ENCODE measurements at places on chromosomes 12 and 14.

DNA sequence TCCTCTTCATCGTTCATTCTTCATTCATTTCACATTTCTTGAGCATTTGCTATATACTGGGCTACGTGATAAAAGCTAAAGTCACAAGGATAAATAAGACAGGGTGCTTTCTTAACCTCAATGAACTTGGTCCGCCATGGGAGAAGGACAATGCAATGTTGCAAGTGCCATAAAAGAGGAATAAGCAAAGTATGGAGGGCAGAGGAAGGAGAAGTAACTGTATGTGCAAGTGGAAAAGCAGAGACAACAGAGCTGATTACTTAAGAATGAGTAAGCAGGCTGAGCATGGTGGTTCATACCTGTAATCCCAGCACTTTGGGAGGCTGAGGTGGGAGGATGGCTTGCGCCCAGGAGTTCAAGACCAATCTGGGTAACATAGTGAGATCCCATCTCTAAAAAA lies 14.4 kb downstream of the AREL1 start:
- DNase-seq: no peak

- no peak for DNase-seq
Measured at GRCh38 chr14:35897616-35898111, 71.5 kb downstream of the BRMS1L start.

- DNase-seq: no peak
Measured at GRCh38 chr12:107669946-107670345, 15.7 kb upstream of the PWP1 start.

DNA sequence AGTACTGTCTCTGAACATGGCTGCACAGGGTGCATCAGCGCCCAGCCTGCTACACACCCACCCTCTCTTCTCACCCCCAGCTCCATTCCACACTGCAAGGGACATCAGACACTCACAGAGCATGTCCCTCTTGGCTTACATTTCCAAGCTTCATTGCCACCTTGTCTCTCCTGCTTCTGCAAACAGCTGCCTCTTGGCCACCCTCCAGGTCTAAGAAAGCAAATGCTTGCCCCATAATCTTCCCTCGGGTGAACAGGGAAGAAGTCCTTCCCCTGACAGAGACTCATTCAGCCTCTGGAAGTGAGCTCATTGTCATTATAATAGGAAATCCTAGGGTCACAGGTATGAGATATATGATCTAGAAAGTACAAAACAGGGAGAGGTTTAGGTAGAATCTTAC lies 505.2 kb downstream of the RMST start:
- DNase-seq: no peak

GRCh38 chr12:111170543-111170942 lies 198.4 kb downstream of the PHETA1 start:
- no peak for DNase-seq

DNA sequence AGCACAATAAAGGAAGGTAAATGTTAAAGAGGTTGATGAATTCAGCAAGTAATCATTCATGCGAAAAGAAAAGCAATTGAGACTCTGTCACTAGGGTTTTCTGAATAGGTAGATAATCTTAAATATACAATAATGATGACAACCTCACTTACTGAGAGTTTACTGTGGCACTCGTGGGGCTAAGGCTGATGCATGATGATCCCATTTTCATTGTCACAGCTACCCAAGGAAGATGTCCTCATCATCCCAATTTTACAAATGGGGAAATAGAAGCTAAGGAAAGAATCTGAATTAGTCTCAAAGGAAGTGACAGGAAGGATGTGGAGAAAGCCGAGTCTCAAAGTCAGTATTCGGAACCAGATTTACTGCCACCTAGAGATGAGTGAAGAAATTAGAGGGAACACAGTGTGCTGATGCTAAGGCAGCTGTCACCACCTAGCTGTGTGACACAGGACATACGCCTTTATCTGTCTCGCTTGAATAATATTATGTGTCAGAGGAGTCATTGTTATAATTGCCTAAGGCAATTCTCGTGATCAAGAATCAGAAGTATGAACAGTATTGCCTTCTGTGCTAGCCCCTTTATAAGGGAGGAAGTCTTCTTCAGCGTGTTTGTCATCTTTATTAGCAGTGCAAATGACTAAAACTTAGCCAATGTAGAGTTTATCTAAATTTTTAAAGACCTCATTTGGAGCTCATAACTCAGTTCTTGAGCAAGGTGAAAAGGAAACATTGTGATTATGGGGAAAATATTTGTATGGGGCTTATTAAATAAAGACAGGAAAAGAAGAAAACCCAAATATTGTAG lies 63.2 kb downstream of the ERGIC2 start:
- DNase-seq: peak; percentile 48

GRCh38 chr12:69698054-69698453 lies 1.0 kb downstream of the BEST3 start:
- DNase-seq: no peak

DNA sequence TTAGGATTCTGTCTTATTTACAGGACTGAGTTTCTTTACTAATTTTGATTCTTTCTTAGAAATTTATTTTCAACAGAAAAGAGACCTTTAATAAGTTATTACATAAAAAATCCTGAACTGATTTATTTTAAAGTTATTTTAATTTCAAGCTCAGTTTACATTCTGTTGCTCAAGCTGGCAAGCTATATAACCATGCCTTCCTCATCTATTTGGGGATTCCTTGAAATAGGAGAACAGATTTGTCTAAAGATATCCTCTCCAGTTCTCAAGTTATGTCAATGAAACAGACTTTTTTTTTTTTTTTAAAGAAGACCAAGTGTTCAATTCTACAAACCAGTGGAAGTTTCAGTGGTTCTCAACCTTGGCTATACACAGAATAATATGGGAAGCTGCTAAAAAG lies 103.3 kb upstream of the TRHDE start:
- DNase-seq: no peak

All from AG20443 (cell line).